Stimulated activated CD8-positive, alpha-beta memory T cell treated with anti-CD3 and anti-CD28 coated beads, Interleukin-4, amount 100 ng/mL, for 1 hour (primary cell): ENCODE measurements at places on chromosomes 4 and X.

DNA sequence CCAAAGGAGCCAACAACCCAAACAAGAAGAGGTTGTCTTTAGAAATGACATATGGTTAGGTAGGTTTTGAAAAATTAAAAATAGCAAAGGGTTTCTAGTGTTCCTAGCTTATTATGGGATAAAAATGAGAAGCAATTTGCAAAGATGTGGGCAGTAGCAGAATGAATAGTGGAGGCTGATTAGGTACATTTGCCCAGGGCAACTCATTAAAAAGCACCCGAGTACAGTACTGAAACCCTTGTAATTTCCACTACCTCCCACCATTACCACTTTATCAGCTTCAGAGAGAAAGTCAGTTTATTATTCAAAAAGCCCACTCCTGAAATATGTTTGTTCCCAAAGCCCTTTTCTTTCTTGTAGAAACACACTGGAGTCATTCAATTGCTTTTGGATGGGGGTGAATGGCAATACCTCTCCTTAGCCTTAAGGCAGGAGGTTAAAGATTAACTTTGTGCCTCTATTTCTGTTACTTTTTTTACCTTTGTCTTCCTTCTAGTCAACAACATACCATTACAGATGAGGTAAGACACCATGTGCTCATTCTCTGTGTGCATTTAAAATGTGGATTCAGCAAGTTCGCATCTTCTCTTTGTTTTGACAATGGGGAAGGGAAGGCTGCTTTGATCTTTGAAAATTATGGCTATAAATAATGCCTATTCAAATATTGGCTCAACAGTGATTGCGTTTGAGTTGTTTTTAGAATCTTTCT lies 353.8 kb upstream of the CASK start:
- no peak for DNase-seq

- no peak for DNase-seq
Measured at GRCh38 chr4:23932901-23933308, 43.1 kb upstream of the PPARGC1A start.

- DNase-seq = no peak
Measured at GRCh38 chrX:11290416-11291102, 2.7 kb upstream of the AMELX start.

DNA sequence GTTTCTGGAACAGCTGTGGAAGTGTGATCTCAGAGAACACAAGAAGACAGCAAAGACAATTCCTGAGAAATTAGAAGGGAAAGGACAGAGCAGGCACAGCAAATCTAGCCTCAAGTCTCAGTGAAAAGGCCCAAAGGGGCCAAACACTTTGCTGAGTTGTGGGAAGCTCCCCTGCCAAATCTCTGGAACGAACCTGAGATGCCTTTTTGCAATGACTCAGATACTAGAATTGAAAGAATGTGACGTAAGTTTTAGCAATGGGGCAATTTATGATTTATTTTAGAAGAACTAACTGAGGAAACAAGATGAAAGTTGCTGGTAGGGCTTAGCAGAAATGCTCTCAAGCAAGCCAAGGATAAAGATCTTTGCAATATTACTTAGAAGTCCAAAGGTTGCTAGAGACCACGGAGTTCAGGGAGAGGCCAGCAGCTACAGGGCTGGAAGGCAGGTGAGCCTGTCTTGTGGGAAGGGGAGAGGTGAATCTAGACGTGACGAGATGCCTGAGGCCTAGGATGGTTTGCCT lies 92.8 kb downstream of the AMELX start:
- no peak for DNase-seq

GRCh38 chr4:91916219-91916618 lies 387.5 kb upstream of the GRID2 start:
- no peak for DNase-seq

- no peak for DNase-seq
Measured at GRCh38 chr4:30653291-30653690, 66.9 kb upstream of the PCDH7 start.

DNA sequence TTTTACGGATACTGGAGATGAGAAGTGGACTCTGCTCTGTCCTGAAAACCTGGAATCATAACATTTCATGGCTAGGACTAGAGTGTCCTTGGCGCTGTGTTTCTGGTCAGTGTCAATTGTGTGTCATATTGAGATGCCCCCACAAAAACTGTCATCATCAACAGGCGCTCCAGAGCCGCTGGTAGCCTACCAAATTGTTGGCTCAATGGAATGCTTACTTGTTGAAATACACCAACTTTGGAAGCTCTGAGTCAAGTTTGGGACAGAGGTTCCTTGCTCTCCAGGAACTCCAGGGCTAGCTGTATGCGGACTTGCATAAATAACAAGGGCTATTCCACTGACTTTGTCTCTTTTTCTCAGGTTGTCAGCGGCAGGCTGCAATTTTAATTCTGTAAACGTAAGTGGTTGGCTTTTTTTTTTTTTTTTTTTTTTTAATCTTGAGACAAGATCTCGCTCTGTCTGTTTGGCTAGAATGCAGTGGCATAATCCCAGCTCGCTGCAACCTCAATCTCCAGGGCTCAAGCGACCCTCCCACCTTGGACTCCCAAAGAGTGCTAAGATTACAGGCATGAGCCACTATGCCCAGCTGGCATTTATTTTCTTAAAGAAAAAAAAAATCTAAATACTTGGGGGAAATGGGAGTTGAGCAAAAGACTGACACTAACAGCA lies 871 bp upstream of the HPGD start:
- DNase-seq = no peak

DNA sequence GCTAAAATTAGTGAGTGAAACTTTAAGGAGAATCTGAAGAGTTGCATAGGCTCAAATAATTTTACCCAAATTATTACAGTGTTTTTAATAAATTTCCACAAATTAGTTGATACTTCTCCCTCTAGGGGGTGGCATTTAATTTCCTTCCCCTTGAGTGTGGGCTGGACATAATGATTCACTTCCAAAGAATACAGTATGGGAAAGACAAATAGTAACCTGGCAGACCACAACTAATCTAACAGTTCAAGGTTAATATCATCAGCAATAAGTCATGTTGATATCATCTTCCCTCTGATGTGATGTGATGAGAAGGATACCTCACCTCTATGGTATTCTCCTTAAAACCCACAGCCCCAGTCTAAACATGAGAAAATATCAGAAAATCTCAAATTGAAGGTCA lies 15.5 kb downstream of the PFKFB1 start:
- DNase-seq = no peak

DNA sequence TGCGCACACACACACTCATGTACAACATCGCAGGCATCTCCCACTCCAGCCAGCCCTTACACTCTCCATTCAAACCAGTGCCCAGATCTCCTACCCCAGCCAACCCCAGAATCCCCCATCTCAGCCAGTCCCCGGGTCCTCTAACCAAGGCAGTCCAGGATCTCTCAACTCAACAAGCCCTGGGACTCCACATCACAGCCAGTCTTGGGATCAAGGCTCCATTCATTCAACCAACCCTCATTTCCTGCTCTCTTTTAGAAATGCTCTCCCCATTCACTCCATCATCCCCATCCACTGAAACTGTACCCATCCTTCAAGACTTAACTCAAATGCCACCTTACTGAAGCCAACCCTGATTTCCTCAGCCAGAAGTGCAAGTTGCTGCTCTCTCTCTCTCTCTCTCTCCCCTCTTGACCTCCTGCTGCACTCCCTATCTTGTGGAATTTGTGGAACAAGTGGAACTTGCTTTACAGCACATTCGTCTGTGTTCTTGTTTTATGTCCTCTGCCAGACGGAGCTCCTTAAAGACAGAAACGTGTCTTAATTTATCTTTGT lies 40.6 kb upstream of the IQSEC2 start:
- DNase-seq = no peak

- no peak for DNase-seq
Measured at GRCh38 chr4:182807346-182807745, 109.8 kb downstream of the DCTD start.

DNA sequence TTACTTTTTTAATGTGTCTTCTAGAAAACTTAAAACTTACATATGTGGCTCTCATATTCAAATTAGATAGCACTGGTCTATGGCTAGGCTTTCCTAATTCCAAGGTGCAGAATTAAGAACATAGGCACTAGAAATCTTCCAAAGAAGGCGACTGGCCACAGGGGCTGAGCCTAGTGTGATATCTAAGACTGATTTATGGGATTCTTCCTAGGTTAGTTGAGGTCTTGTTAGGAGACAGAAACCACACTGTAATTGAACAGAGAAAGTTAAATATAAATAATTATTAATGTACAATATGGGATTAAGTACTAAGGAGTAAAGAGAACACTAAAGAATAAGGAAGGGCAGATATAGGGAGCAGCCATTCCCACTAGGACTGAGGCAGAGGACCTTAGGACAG lies 48.3 kb downstream of the SNX25 start:
- no peak for DNase-seq

- no peak for DNase-seq
Measured at GRCh38 chrX:148867596-148867995, 367.2 kb downstream of the AFF2 start.

GRCh38 chrX:108735091-108735678 lies 1.2 kb downstream of the IRS4 start:
- DNase-seq = no peak
